ENCODE measurements at places on chromosomes 11 and 22.

GRCh38 chr11:106990331-106990730, 27.9 kb downstream of the GUCY1A2 start:
- no peak for DNase-seq

GRCh38 chr11:71138737-71139425, 113.5 kb downstream of the SHANK2 start:
- no peak for DNase-seq

GRCh38 chr11:122097419-122098001, 18.5 kb downstream of the BLID start:
- DNase-seq = no peak

- no peak for DNase-seq
These were observed 59.3 kb downstream of the PDGFD start for GRCh38 chr11:104104664-104105063.

- DNase-seq = no peak
These were observed 1.7 kb downstream of the STX3 start for GRCh38 chr11:59756845-59757244.

GRCh38 chr11:76686261-76687079, 15.9 kb upstream of the LRRC32 start:
- no peak for DNase-seq

DNA sequence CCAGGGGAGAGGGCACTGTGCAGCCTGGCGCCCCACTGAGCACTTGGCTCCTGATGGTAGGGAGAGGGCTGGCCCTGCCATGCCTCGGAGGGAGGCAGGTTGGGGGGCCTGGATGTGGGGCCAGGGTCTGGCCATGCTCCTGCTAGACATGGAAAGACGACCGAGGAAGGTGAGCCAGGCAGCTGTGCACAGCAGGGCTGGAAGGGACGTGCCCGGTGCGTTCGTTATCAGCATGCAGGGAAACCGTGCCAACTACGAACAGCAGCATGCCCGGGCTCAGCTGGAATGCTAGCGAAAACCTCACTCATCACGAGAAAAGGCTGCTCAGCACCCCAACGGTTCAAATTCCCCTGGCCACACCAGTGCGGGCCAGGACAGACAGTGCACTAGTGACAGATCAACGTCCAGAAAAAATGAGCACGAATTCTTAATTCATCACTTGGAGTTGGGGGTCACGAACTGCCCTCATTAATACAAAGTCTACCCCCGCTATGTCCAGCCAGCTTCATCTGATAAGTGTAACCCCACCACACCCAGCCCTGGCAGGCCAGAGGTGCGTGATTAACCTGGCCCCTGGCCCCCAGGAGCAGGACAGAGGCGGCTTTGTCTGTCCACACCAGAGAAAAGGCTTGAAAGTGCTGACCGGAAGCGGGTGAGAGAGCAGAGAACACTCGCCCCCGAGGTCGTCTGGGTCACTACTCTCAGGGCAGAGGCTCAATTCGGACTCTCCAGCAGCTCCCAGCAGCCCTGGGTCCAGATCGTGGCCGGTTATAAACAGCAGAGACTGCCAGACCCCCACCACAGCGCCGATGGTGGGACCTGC, 84.2 kb downstream of the CELSR1 start:
- DNase-seq = no peak

DNA sequence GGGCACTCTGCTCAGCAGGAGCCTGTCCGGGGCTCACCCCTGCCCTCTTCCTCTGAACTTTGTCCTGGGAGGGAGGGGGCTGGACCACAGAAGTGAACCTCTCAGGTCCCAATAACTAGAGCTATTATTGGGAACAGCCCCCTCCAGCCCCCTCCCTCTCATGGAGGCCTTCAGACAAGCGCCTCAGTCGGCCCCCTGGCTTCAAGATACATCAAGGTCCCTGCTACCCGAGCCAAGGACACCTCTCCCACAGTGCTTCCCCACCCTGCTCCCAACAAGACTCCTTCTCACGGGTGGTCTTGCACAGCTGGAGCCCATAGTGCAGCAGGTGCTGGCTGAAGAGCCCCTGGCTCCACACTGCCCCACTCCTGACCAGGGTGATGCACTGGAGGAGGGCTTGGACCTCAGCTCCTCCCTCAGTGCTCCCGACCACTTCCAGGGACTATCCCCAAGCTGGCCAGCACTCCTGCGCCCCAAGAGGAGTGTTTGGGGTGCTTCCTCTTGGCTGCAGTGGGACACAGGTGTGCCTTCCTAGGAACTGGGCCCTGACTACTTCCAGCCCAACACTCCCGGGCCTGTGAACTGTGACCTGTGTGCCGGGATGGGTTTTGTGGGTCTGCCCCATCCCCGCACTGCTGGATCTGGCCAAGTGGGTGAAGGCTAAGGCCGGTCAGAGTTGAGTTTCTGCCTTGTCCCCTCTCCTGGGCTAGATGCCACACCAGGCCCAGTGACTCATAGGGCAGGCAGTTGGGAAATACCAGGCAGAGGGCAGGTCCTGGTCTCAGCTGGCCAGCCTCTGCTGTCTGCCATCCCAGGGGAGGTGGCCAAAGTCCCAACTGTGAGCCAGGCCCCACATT, 2.2 kb downstream of the PNPLA2 start:
- DNase-seq = no peak

- DNase-seq = no peak
These were observed 10.9 kb downstream of the PIH1D2 start for GRCh38 chr11:112062923-112063322.

DNA sequence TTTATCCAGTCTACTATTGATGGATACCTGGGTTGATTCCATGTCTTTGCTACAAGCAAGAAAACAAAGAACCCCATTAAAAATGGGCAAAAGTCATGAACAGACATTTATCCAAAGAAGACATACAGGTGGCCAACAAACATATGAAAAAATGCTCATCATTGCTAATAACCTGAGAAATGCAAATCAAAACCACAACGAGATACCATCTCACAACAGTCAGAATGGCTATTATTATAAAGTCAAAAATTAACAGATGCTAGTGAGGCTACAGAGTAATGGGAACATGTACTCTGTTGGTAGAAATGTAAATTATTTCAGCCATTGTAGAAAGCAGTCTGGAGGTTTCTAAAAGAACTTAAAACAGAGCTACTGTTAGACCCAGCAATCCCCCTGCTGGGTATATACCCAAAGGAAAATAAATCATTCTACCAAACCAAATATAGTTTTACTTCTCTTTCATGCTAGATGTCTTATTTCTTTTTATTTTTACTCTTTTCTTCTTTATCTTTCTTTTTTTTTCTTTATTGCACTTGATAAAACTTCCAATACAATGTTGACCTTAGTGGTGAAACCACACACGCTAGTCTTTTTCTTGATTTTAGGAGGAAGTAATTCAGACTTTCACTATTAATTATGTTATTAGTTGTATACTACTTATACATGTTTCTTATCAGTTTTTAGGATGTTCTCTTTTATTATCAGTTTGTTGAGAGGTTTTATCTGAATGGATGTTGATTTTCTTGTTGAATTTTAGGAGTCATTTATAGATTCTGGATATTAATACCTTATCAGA, 14.3 kb downstream of the TRIM22 start:
- no peak for DNase-seq

GRCh38 chr22:22798232-22798616, 89.4 kb upstream of the IGLL5 start:
- no peak for DNase-seq

DNA sequence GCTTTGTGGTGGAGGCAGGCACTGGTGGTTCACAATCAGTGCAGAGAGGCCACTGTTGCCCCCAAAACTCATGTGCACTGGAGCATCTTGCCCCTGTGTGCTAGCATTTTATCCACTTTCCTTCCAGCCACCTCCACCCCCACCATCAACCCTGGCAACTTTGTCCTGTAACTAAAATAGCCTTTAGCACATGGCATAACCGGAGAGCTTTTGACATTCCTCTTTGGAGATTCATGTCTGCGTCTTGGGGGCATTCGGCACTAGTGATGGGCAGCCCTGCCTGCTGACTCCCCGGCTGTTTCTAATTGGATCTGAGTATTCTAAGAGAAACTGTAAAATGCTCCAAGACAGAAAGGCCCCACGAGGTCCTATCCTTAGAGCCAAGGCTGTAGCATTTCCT, 15.8 kb downstream of the SHISA8 start:
- no peak for DNase-seq

DNA sequence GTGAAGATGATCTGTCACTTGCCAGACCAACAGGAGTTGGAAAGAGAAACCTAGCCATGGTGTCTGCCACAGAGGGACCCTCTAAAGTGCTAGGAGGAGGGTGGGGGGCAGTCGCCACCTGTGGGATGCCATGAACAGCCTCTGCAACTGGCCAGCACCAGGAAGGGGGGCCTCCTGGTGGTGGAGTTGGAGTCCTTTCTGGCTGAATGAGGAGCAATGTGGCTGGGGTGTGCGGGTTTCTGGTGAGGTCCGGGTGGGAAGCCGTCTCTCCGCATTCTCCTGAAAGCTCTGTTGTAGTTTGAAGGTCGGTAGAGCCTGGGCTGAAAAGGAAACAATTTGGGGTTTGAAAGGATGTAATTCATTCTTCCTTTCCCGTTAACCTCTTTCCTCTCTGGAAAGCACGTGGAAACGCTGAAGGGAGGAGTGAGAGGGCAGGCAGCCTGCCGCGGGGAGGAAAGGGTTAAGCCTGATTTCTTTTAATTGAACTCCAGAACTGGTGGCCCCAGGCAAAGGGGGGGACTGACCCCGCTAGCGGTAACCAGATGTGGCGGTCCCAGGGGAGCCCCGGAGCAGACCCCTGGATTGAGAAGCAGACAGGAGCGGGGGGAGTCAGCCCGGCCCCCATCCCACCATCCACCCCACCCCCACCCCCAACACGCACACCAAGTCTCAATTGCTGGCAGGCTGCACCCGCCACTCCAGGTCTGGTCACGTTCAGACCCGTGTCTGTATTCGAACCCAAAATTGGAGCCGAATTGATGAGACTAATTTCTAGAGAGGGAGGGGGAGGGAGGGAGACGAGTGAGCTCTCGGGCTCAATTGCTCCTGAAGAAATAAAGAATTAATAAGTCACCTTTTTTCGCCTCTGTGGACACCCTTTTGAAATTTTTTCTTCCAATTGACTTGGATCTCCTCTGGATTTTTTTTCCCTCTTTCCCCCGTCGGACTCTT, 1.8 kb upstream of the FLI1 start:
- DNase-seq = no peak

- DNase-seq = peak; percentile 3
These were observed 38.6 kb downstream of the TRMU start for GRCh38 chr22:46373921-46374662.
